ENCODE measurements at places on chromosomes 7 and 10.

DNA sequence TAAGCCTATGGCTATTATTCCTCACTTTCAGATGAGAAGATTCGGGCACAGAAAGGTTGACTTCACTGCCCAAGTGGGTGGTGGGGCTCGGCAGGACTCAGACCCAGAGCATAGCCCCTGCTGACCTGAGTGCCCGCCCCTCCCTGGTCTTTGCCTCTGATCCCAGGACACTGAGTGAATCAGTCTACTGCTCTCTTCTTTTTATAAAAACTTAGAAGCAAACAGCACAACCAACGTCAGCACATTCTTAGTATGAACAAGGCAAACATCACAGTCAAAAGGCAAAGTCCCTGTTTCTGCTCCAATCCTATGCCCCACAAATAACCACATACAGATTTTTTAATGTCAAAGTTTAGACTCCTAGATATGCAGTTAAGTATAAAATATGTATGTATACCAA lies 237.8 kb downstream of the ZMYND11 start:
- no peak for DNase-seq

- no peak for DNase-seq
Measured at GRCh38 chr10:94293354-94293753, 69.4 kb downstream of the NOC3L start.

DNA sequence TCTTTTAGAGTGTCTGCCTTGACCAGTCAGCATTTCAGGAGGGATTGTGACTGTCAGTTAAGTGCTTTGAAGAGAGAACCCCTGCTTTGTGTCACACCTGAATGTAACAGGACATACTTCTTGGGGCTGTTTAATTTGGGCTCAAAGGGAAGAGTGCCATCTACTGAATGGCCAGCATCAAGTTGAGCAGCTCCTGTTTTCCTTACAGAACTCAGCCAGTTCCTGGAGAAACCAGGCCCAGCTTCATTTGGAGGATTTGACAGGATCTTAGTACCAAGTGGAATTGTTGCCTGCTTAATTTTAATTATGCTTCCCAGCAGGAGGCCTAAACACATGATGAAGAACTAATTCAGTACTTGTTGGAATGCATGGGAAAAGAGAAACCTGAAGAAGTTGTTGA lies 8.3 kb downstream of the ADD3 start:
- DNase-seq = no peak

DNA sequence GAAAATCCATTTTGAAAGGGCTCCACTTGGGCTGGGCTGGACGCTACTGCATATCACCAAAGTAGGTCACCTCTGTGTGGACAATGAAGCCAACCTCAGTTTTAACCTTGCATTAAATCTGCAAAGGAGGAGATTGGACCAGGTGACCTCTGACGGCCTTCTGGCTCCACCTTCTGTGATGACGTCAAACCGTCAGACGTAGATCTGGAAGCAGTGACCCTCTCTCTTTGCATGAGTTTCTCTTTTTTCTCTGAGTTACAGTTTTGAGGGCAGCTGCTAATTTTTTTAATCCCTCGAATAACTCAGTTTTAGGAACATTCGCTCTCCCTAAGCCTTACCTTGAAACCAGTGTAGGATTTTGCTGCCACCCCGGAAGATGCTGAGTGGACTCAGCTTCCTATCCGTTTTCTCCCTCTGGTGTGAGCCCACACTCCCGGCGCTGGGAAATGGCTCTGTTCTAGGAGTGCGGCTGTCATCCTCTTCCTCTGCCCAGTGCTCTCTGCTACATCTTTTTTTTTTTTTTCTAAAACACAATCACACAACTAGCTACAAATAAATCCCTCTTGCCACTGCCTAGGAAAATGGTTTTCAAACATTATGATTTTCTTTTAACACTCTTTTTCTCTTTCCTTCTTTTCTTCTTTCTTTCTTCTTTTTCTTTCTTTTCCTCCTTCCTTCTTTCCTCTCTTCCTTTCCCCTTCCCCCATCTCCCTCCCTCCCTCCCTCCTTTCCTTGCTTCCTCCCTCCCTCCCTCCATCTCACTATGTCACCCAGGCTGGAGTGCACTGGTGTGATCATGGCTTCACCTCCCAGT lies 27.7 kb upstream of the NMT2 start:
- no peak for DNase-seq

DNA sequence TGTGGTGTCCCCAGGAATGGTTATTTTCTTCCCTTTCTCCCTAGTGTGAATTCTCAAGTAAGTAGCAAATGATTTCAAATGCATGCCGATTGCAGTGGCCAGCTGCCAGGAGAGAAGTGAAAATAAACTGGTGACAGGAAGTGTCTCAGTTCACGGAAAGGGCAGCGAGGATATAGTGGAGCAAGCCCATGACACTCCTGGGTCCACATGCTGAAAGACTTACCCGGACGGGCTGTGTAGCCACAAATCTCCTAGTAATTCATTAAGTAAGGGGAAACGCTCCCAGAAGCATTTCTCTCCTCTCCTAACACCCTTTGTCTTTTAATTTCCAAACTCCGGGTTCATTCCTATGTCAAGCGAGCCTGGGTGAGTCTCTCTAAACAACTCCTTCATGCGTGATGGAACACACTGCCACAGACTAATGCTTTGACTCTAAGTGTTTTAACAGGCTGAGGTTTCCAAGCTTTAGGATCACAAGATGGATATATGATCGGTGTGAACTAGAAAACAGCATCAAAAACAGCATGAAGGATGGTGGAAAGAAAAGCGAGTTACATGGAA lies 125.6 kb downstream of the CYP26A1 start:
- DNase-seq = no peak

DNA sequence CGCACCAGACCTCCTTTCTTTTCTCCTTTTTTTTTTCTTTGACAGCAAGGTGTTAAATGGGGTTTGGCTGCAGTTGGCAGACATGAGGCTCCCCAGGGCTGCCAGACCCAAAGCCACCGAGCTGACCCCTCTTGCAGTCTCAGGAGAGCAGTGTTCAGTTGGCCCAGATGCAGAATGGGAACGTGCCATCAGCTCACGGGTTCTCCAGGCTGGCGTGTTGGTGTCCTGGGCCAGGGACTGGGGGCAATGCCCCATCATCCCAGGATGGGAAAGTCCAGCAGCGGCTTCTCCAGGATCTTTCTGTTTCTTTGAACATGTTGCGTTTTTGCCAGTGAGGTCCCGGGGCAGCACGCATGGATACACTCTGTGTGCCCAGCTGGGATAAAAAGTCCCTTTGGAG lies 114.6 kb upstream of the KCTD7 start:
- DNase-seq = no peak

DNA sequence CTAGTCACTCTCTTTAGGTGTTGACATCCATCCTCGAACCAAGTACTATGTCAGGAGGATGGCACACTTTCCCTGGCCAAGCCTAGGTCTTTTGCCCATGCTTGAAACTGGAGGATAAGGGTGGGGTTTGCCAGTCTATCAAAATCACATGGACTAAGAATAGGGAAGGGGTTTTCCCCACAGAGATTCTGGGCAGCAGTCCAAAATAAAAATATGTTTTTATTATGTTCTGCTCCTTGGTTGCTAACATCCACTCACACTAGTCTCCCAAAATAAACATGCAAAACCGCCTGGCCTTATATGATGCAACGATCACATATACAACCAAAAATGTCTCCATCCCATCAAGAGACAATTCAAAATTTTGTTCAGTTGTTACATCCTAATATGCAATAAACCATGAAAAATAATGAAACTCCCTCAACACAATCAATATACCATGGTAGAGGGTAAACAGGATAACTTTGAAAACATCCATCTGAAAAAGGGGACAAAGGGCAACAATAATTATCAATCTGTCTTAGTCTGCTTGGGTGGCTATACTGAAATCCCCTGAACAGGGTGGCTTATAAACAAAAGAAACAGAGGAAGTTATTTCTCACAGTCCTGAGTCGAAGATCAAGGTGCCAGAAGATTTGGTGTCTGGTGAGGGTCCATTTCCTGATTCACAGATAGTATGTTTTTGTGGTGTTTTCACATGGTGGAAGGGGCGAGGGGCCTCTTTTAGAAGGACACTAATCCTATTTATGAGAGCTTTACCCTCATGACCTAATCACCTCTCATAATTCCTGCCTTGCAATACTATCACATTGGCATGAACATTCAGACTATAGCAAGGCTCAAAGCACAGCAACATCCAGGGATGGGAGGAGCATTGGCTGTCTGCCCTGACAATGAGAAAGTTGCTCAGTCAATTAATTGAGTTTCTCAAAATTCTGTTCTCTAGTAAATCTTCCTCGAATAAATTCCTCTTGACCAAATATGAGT lies 159.3 kb downstream of the ETV1 start:
- DNase-seq = no peak

DNA sequence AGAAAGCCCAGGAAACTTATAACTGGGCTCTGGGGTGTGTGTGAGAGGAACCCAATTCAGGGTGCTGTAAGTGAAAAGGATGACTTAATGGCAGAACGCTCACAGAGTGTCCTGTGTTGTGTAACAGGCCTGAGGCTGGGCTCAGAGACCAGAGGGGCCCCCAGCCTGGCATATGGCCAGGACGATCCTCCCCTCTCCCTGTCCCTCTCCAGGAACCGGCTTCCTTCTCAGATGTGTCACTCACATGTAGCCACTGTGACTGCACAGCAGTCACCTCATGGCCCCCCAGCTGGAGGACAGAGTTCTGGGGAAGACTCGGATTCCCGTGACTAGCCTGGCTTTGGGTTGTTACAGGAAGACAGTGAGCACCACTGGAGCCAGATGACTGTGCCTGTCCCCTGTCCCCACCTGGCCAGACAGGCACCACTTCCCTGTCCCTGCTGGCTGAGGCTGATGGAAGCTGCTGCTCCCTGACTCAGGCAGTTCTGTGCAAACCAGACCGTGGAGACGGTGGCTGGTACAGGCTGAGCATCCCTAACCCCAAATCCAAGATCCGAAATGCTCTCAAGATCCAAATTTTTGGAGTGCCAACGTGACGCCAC lies 220.5 kb downstream of the MLLT10 start:
- no peak for DNase-seq

GRCh38 chr7:42739638-42740037 lies 172.2 kb downstream of the C7orf25 start:
- no peak for DNase-seq

DNA sequence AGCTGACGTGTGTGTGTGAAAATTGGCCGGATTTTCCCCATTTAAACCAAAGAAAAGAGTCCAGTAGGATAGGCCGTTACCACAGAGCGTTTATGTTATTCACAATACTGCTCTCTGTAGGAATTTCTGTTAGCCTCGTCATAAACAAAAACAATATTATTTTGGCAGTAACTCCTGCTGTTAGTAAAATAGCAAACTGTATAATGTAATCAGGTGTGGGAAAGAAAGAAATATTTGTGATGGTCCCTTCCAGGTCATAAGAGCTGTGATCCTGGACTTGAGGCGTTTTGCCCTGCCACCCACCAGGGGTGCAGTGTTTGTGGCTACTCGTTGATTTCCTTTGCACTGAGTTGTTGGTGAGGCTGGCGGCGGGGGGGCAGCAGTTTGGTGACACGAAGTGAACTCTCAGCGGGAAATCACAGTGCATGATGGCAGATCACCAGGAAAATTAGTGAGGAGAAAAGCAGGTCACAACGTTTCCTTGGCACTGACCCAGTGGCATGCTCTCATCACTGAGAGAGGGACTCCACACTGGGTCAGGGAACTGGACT lies 2.8 kb downstream of the EEPD1 start:
- DNase-seq = no peak

DNA sequence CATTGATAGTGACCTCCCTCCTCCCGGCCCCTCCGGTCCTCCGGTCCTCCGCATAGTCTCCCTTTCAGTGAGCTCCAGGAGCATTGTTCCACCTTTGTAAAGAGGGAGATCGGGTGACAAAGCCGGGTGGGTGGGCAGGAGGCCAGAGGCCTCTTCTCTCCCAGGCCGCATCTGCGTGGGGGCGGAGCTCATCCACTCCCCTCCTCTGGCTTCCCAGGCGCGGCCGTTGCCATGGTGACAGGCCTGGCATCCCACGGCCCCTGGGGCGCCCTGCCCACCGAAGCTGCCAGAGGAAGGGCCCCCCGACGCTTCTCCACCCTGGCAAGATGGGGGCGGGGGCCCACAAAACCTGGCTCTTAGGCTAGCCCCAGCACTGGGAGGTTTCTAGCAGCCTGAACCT lies 4.4 kb upstream of the FZD9 start:
- no peak for DNase-seq

GRCh38 chr10:63713191-63714144 lies 192.3 kb downstream of the REEP3 start:
- no peak for DNase-seq

Measured in stimulated activated CD4-positive, alpha-beta T cell treated with anti-CD3 and anti-CD28 coated beads, Interleukin-1b, Interleukin-23, amount 100 ng/mL, for 4 hours (primary cell).